ENCODE measurements at places on chromosomes 12 and 14.

GRCh38 chr12:29216797-29217575, 67.9 kb downstream of the FAR2 start:
- DNase-seq, result no peak

- no peak for DNase-seq
These were observed 108.8 kb downstream of the TXNDC16 start for GRCh38 chr14:52443506-52443905.

DNA sequence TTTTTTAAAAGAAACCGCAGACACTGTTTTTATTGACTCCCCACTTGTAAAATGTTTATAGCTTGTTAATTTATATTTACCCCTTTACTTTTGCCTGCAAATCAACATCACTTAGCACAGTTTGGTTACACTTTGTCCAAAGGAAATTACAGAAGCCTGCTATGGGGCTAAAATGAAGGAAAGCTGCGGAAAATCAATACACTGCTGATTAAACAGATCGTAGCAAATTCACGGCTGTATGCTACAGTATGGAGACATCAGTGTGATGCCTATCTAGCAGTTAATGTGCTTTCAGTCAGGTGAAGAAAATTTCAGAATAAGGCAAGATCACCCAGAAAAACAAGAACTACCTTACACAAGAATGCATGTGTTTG, 110.0 kb downstream of the FOXG1 start:
- no peak for DNase-seq

DNA sequence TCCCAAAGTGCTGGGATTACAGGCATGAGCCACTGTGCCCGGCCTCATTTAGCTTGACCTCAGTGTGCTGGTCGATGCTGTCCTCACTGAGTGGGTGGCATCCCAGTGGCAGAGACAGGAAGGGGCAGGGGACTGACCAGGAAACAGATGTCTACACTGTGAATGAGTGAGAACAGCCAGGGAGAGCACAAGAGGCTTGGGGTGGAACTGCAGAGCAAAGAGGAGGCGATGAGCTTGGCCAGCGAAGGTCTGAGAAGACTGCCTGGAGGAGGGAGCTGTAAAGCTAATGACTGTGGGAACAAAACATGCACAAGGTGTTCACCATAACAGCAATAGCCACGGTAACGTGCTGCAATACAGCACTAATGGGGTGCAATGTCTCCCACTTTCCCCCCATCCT, 57.2 kb upstream of the BEGAIN start:
- no peak for DNase-seq

GRCh38 chr12:124487834-124488165, 79.6 kb downstream of the NCOR2 start:
- DNase-seq, result no peak

Data from T-helper 2 cell (primary cell).